Transverse colon (tissue), 4 donors: ENCODE measurements at places on chromosomes 5 and 9. TPM values are rescaled to one million over a fixed set of nuclear protein-coding genes. Genes with fewer than 3 reads are reported as not detected.

DNA sequence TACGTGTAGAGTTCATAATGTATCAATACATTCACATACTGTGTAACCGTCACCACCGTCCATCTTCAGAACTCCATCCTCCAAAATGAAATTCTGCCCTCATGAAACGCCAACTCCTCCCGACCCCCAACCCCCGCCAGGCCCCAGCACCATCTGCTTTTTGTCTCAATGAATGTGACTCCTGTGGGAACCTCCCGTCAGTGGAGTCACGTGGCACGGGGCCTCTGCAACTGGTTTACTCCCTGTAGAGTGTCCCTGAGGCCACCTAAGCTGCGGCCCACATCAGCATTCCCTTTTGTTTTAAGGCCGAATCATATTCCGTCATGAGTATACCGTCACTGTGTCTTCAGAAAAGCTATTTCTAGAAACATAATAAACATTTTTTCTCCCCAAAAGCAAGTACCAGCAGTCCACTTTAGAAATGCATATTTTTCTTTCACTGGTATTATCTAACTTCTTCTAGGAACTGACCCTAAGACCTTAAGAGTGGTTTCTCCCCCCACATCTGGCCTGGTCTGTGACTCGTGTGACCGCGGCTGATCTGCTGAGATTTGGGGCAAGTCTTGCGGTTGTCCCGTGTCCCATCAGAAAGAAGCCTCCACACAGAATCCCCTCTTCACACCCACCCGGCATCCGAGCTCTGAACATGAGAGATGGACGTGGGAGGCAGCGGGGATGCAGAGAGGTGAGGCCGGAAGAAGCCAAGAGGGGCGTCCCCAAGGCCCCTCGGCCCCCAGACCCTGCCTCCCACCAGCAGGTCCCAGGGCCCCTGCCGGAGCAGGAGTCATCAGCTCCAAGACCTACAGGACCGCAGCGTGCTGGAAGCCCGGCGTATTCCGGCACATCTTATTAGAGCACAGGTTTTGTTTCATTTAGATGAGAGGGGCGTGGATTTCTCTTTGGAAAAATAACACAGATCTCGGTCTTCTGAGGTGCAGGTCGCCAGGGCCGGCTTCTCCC is 38.3 kb downstream of the SLC6A3 start:
- no peaks in the 10 kb centered on the region for H3K36me3 ChIP-seq
- H3K4me3 ChIP-seq: no peak overlapping the region
- no peak for DNase-seq
- no peaks in the 10 kb centered on the region for H3K4me1 ChIP-seq

GRCh38 chr9:122095010-122095767 is 2.1 kb upstream of the TTLL11 start:
- H3K27ac ChIP-seq: no peak overlapping the region
- H3K27me3 ChIP-seq: peaks cover 8% of the 10 kb centered on the region
- no peaks in the 10 kb centered on the region for H3K36me3 ChIP-seq
- peak; percentile 56 for DNase-seq
- no peak overlapping the region for H3K4me3 ChIP-seq

DNA sequence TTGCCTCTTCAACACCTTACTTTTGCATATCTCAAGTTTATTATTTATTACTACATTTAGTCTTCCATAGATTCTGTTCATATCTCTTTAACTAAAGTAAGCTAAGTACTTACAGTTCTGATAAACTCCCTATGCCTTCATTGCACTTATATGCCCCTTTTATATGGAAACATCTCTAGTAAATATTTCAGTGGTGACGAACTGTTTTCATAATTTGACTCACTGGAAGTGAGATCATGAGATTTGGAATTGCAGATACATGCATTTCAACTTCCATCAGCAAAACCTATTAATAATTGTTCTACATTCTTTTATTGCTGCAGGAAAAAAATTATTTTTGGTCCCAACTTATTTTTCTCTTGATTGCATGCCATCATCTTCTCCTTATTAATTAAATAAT is 263.5 kb downstream of the CD180 start:
- no peaks in the 10 kb centered on the region for H3K36me3 ChIP-seq
- H3K27me3 ChIP-seq: no peaks in the 10 kb centered on the region
- H3K4me3 ChIP-seq: no peak overlapping the region

COL15A1 gene
- 6.0 TPM for total RNA-seq

SLC6A7 gene
- total RNA-seq: 67.7 TPM
